ENCODE measurements at places on chromosomes 16 and 17.

GRCh38 chr17:74259667-74260524 lies 14.1 kb upstream of the DNAI2 start:
- no peak for DNase-seq

GRCh38 chr17:59485946-59486345 lies 79.5 kb upstream of the DHX40 start:
- no peak for DNase-seq

- no peak for DNase-seq
Observed at GRCh38 chr17:20085283-20085845, 76.2 kb downstream of the SPECC1 start.

GRCh38 chr17:75130632-75131277 lies 787 bp downstream of the NT5C start:
- peak; percentile 56 for DNase-seq

DNA sequence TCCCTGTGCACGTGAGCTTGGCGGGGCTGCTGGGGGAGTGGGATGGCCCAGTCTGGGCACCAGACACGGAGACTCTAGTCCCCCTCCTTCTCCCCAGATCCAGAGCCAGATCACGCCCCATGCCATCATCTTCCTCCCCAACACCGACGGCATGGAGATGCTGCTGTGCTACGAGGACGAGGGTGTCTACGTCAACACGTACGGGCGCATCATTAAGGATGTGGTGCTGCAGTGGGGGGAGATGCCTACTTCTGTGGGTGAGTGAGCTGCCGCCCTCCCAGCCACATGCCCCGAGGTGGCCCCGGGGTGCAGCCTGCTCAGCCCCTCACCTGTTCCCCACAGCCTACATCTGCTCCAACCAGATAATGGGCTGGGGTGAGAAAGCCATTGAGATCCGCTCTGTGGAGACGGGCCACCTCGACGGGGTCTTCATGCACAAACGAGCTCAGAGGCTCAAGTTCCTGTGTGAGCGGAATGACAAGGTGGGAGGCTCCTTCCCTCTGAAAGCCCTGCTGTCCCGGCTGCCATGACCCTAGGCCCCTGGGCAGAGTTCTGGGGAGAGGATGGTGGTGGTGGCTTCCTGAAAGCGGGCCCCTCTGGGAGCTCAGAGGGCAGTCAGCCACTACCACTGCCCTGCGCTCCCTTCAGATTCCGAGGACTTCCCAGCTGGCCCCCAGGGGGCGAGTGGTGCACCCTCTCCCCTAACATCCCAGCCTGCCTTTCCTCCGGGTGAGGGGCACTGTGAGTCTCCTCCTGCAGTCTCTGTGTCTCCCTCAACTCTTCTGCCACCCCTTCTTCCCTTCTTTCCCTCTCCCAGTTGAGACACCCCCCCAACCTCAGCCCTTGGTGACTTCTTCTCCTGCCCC lies 2.8 kb upstream of the C17orf107 start:
- DNase-seq: no peak

DNA sequence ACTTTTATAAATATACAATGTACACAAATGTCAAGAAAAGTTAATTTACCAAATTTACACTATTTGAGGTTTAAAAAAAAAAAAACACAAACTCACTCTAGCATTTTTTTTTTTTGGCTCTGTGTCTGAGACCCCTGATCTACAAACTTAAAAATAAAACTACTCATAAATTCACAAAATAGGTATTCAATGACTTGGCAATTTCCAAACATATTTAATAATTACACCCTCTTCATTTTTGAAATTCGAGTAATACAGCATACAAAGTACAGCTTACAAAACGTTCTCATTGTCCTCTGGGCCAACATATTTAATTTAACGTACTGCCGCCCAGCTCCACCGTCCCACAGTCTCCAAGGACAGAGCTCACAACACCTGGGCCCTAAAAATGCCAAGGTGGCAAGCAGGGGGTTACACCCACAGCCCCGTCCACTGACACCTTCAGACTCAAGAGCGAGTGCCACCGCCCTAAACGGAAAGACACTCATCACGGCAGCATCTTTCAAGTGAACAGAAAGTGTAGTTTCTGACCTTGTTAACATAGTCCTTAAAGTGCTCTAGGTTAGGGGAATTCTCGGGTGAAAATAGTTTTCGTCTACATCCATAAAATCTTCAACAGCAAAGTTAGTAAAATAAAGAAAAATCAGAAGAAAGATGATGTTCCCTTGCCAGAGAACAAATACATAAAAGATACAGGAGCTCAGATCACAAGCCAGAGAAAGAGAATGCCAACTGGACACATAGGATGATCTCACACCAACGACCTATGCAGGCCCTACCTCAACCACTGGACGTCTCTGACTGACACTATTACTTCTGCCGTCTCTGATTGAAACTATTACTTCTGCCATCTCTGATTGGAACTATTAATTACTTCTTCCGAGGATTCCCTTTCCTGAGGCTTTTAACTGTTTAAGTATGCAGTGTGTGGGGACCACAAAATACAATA lies 4.2 kb downstream of the ADCY9 start:
- DNase-seq: no peak

GRCh38 chr17:39920218-39921210 lies 2.1 kb upstream of the GSDMB start:
- no peak for DNase-seq

DNA sequence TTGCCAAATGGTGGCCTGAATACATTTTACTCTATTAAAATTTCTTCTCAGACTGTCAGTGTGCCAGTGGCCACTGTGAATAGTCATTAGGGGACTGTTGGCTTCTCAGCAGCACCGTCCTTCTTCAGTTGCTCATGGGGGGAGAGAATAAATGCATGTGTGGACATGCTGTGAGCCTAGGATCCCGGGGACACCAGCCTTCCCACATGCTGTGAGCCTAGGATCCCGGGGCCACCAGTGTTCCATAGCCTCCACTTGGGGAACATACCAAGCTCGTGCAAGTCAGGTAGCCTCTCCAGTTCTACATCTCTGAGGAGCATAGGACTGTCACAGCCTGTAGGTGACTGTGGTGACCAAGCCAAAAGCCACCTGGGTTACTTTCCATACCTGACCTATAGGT lies 51.5 kb downstream of the BANP start:
- no peak for DNase-seq

GRCh38 chr16:89041571-89042481 lies 51.8 kb upstream of the ACSF3 start:
- DNase-seq: no peak

GRCh38 chr17:76562734-76563148 lies 22.9 kb downstream of the PRCD start:
- no peak for DNase-seq

- DNase-seq: peak; percentile 70
Observed at GRCh38 chr17:6910987-6911603, 79.6 kb upstream of the TEKT1 start.

- DNase-seq: no peak
Observed at GRCh38 chr16:89022051-89022836, 45.2 kb upstream of the CBFA2T3 start.

DNA sequence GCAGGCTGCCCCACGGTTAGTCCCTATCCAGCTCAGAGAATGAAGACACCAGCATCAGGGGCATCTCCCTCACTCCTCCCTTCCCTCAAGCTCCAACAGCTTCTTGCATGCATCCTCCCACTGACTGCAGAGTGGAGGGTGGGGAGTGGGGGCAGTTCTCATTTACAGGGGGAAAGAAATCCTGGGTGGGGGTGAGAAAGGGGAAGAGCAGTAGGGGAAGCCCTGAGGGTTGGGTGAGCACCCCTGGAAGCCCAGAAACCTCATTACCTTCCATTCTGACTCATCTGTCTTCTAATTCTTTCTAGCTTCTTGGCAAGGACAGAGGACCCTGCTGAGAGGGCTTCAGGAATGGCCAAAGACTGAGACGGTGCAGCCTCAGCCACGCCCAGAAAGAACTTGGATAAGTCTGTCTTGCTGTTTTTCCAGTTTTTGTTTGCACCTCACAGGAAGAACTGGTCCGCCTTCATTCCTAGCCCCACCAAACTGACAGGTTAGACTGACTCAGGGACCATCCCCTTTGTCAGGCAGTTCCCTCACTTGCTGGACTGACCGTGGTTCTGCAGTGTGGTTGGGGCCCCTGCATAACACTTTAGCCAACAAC lies 52.5 kb upstream of the WSB1 start:
- no peak for DNase-seq

GRCh38 chr17:80565343-80566053 lies 20.9 kb downstream of the RPTOR start:
- DNase-seq: no peak

- no peak for DNase-seq
Observed at GRCh38 chr17:76199469-76199868, 40.8 kb downstream of the RNF157 start.

All from SW 1271 (cell line).